Stimulated activated CD8-positive, alpha-beta memory T cell treated with anti-CD3 and anti-CD28 coated beads, Interleukin-15, amount 100 ng/mL, for 24 hours (primary cell): ENCODE measurements at places on chromosomes 3 and 15.

DNA sequence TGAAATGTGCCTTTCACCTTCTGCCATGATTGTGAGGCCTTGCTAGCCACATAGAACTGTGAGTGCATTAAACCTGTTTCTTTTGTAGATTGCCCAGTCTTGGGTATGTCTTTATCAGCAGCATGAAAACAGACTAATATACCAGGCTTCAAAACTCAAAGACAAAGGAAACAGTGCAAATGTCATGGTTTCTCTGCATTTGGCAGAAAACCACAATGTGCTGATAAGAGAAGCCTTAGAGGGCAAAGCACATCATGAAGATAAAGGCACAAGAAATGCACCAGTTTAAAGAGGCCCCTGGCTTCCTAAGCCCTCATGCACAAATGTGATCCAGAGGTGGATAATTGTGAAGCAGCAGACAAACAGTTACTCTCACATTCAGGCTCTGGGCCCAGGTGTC lies 259.2 kb downstream of the CPNE4 start:
- DNase-seq: no peak

- no peak for DNase-seq
Observed at GRCh38 chr3:158453865-158454264, 117.1 kb upstream of the MLF1 start.

DNA sequence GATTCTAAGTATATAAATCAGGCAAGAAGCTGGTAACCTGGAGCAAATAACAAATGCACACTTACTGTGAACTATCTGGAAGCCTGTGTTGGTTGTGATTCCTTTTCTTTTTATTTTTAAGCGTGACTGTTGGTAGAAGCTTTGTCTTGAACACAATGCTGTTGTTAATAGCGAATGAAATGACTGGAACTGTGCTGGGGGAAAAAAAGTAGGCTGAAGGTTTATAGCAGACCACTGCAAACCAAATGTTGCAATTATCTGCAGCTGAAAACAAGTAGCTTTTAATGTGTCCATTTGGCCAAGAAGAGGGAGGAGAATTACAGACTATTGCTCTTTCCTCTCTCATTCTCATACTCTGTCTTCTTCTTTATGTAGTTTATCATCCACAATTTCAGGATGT lies 184.5 kb upstream of the DNAJC19 start:
- DNase-seq: no peak

DNA sequence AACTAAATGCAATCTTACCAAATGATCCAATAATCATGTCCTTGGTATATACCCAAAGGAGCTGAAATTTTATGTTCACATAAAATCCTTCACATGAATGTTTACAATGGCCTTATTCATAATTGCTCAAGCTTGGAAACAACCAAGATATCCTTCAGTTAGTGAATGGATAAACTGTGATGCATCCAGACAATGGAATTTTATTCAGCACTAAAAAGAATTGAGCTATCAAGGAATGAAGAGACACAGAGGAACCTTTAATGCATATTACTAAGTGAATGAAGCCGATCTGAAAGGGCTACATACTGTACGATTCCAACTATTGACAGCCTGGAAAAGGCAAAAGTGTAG lies 168.4 kb downstream of the PDE8A start:
- DNase-seq: no peak

- DNase-seq: no peak
Observed at GRCh38 chr3:126294211-126294808, 62.9 kb downstream of the KLF15 start.

DNA sequence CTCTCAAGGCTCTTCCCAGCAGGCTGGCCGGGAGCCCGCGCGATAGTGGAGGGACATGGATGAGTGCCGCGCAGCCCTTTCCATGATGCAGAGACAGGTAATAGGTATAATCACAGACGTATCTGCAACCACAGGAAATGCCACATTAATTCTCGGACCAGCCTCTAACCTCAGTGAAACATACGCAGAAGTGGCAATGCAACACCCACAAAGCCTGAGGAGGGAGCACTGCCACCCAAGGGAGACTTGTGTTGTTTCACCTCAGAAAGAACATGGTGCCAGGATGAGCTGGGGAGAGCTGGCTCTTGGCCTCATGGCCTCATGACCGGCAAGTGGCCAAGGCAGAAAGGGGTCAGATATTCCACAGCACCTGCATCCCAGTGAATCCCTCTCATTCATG lies 39.0 kb downstream of the PGPEP1L start:
- no peak for DNase-seq

GRCh38 chr3:158804441-158804840 lies 2.6 kb downstream of the MFSD1 start:
- DNase-seq: no peak
